CD14-positive monocyte (primary cell): ENCODE measurements at places on chromosomes 6 and 20. TPM values are rescaled to one million over a fixed set of nuclear protein-coding genes. Genes with fewer than 3 reads are reported as not detected.

SERINC1 gene
- polyA plus RNA-seq = 15.6 and 38.9 TPM in 2 replicates

- no peak for DNase-seq
Measured at GRCh38 chr6:101011186-101011585, 130.1 kb upstream of the ASCC3 start.

VGLL2 gene
- not detected in 2 replicates for polyA plus RNA-seq

BANF2 gene
- polyA plus RNA-seq = not detected in 2 replicates

GRCh38 chr6:136158387-136158821 is 91.7 kb downstream of the MTFR2 start:
- no peak for DNase-seq

FAM83B gene
- not detected for polyA plus RNA-seq

- DNase-seq = peak; percentile 54
Measured at GRCh38 chr6:46773201-46773855, 19.9 kb upstream of the MEP1A start.

GRCh38 chr6:3911614-3912336 is 62.6 kb downstream of the FAM50B start:
- no peak for DNase-seq
